Stimulated activated CD4-positive, alpha-beta T cell treated with anti-CD3 and anti-CD28 coated beads, Interleukin-4, amount 100 ng/mL, for 48 hours (primary cell): ENCODE measurements at places on chromosomes 11 and 22.
A peak's percentile ranks its signal among the peaks of the same experiment; 100 is the strongest.

DNA sequence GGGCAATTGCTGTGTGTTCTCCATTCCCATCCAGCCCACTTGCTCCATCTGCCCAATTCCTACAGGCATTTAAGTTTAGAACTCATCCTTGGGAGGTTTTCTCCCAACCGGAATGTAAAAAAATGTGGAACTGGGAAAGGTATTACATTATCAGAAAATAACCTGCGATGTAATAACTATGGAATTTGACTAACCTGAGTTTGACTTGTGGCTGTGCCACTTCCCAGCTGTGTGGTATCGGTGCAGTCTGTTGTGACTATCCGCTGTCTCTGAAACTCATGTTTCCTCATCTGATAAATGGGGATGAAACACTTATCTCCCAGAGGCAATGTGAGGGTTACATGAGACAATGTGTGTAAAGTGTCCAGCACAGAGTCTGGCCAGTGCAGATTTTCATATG, 77.6 kb downstream of the TENM4 start:
- DNase-seq: no peak

DNA sequence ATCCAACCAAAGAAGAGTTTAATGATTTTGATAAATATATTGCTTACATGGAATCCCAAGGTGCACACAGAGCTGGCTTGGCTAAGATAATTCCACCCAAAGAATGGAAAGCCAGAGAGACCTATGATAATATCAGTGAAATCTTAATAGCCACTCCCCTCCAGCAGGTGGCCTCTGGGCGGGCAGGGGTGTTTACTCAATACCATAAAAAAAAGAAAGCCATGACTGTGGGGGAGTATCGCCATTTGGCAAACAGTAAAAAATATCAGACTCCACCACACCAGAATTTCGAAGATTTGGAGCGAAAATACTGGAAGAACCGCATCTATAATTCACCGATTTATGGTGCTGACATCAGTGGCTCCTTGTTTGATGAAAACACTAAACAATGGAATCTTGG, 23.9 kb downstream of the KDM4D start:
- DNase-seq: no peak

DNA sequence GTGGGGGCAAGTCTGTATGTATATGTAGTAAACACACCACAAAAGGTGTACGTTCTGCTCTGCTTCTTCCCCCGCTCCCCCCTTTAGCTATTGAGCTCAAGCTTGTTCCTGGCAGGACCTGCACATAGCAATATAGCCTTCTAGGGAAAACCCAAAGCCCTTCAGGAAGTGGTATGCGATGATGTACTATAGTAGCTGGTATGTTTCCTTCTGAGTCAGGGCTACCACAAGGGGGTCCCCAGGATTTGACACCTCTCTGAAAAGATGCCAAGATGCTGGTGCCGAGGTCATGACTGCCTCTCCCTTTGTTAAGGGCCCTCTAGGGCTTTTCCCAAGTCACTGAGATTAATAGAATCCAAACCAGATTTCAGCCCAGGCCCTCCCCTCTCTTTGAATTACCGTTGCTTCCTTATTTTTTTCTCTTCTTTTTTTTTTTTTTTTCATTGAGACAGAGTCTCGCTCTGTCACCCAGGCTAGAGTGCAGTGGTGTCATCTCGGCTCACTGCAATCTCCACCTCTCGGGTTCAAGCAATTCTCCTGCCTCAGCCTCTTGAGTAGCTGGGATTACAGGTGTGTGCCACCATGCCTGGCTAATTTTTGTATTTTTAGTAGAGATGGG, 268.4 kb downstream of the ETS1 start:
- peak; percentile 74 for DNase-seq

GRCh38 chr22:22397292-22397870, 111.2 kb downstream of the ZNF280B start:
- no peak for DNase-seq

DNA sequence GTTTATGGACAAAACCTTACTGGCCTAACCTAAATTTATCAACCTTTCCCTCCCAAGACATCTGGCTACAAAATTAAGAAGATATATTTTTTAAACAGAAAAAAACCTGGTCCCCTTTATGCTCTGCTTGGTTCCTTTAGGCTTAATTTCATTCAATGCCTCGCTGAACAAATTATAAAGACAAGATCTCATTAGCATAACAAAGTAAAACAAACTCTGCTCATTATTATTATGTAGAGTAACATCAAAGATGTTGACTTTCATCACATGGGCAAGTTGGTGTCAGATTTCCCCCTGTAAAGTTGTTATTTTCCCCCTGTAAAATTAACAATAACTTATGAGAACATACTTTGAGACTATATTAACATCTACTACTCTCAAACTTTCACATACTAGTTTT, 11.0 kb downstream of the RRAS2 start:
- no peak for DNase-seq

- no peak for DNase-seq
Measured at GRCh38 chr22:45442116-45442515, 28.6 kb downstream of the RIBC2 start.

GRCh38 chr11:129115652-129116586, 76.2 kb downstream of the ARHGAP32 start:
- DNase-seq: no peak

- DNase-seq: no peak
Measured at GRCh38 chr11:6962141-6962540, 35.9 kb downstream of the ZNF215 start.

GRCh38 chr11:71302534-71302909, 50.1 kb upstream of the SHANK2 start:
- DNase-seq: no peak

DNA sequence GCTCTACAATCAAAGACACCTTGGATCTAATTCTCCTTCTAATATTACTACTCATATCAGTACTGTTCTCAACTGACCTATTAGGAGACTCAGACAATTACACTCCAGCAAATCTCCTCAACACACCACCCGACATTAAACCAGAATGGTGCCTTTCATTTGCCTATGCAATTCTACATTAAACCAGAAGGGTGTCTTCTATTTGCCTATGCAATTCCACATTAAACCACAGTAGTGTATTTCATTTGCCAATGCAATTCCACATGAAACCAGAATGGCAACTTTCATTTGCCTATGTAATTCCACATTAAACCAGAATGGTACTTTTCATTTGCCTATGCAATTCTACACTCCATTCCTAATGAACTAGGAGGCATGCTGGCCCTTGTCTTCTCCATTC, 15.3 kb upstream of the APOL3 start:
- DNase-seq: no peak

DNA sequence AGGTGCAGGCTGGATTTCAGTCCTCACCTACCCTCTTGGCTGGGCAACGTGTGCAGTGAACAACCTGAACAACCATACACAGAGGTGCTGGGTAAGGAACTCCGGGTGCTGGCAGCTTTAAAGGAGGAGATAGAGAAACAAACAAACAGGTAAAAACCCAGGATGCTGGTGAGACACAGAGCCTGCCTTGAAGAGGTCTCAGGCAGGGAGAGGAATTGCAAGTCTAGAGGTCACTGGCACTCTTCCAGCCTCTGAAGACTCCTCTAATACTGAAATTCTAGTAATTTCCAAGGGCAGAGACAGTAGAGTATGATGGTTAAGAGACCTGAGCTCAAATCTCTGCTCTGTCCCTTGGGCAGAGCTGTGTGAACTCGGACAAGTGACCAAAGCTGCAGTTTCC, 192.5 kb downstream of the CEP164 start:
- DNase-seq: no peak

DNA sequence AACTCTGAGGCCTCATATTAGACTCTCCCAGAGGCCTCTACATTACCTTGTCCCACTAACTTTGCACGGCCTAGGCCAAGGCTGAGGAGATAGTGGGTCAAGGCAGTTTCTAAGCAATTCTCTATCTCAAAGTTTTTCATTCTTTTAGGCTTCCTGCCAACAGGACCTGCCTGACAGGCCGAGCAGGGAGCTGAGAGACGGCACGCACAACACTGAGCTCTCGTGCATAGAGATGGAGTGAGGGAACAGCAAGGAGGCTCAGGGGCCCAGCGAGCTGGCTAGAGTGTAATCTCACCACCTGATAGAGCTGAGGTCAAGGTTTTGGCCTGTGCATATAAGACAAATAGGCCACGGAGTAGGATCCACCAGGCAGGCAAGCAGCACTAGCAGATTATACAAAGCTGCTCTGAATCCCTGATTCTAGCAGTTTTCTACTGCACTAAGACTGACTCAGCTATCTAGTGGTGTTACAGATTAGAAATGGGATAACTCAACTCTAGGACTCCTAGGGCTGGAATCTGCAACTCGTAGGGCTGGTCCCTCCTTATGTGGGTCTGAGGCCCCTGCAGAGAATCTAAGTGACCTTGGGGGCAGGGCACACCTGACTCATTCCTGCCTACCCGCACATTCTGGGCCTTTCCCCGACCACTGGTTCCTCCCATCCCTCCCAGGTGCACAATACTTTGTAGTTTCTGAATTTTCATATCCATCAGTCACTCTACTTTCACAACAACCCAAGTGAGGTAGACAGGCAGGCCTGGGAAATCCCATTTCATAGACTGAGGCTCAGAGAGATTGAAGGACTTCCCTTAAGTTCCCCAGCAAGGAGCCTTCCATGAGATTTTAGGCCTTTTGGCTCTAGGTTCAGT, 1.7 kb downstream of the CYB5R2 start:
- DNase-seq: no peak

- no peak for DNase-seq
Measured at GRCh38 chr22:35622191-35622913, 5.2 kb upstream of the MB start.

DNA sequence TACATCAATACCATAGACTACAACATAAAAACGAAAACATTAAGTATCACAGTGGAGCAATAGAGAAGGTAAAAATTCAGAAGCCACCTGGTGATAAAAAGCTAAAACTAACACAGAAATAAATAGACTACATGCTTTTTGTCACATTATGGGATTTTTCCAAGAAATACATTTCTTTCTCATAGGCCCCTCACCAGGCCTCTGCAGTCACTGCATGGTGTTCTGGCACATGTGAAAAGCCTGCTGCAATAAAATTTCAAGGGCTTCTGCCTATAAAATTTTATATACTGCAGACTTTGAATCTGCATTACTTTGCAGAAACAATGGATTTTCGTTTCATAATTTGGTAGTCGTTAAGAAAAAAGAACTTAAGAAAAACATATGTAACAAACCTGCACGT, 655.5 kb downstream of the CNTN5 start:
- DNase-seq: no peak

- peak; percentile 47 for DNase-seq
Measured at GRCh38 chr11:44596525-44597276, 31.2 kb downstream of the CD82 start.

DNA sequence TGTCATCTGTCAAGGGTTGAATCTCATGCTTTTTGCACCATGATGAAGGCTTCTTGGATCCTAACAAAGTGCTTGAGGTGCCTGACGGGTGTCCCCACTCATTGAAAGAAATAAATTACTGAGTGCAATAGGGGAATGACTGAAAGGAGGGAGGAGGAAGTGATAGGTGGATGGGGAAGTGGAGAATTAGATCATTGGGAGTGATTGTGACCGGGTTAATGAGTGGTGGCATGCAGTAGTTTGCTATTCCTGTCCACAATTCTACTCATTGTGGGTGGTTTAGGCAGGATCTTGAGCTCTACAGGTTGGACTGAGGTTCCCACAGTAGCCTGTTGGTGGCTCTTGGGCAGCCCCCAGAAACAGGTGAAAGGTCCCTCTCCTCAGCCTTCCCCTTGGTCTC, 44.3 kb downstream of the THAP12 start:
- DNase-seq: no peak

GRCh38 chr11:12167061-12168000, 56.9 kb downstream of the MICAL2 start:
- no peak for DNase-seq

- DNase-seq: no peak
Measured at GRCh38 chr22:50062509-50063135, 4.5 kb upstream of the TTLL8 start.

- DNase-seq: no peak
Measured at GRCh38 chr11:112962579-112963367, 1.6 kb downstream of the NCAM1 start.

GRCh38 chr11:84524422-84525051, 1102.6 kb downstream of the DLG2 start:
- DNase-seq: no peak

GRCh38 chr11:134052988-134053945, 15.6 kb upstream of the JAM3 start:
- DNase-seq: no peak

DNA sequence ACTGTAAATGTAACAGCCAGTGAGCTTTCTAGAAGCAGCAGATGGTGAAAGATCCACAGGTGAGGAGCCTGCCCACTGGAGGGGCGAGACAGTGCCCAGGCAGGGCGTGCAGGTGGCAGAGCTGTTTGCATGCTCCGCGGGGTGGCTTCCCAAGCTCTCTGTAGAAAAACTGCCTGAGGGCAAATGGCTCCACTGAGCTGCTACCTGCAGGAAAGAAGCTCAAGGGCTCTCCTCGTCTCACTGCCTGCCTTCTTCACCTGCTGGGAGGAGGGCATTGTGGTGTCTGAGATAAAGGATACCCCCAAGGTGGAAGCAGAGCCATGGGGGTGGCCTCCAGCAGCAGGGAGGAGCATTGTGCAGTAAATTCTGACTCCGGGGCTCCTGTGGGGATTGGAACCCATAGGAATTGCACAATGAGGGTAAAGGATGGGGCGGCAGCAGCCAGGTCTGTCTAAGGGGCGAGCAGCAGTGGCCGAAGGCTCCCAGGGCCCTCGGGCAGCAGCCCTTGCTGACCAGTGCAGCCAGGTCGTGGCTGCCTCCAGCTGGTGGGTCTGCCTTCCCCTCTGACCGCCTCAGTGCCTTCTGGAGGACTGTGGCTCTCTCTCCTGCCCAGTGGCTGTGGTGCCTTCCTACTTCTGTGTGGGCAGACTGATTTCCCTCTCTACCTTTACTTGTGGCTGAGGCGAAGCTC, 28.0 kb upstream of the CABP7 start:
- DNase-seq: no peak

GRCh38 chr11:32184723-32185376, 94.0 kb downstream of the RCN1 start:
- no peak for DNase-seq

- no peak for DNase-seq
Measured at GRCh38 chr11:61333550-61334433, 764 bp downstream of the TKFC start.

DNA sequence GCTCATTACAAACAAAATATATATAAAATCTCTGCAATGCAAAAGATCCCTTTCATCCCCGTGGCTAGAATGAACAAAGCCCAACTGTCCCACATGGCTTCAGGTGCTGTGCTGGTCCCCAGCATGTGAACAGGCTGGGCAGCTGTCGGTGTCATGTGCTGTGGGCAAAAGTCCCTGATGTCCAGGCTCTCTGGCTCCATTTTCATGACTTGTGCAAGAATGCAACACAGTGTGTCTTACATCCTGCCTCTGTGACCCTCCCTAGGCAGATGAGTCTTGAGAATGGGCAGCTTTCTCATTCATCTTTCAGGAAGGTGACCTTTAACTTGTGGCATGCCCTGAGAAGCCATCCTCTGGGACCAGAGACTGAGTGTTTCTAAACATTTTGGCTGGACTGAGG, 14.5 kb downstream of the GUCD1 start:
- DNase-seq: no peak

GRCh38 chr11:34068111-34068510, 16.6 kb downstream of the CAPRIN1 start:
- DNase-seq: no peak

GRCh38 chr22:18927020-18927419, 9.1 kb downstream of the PRODH start:
- no peak for DNase-seq

GRCh38 chr11:115132436-115133228, 371.6 kb downstream of the CADM1 start:
- no peak for DNase-seq

- no peak for DNase-seq
Measured at GRCh38 chr11:22720457-22720856, 54.0 kb downstream of the GAS2 start.
